H7 (cell line): ENCODE measurements at places on chromosomes 5 and 9.
A peak's percentile ranks its signal among the peaks of the same experiment; 100 is the strongest.

DNA sequence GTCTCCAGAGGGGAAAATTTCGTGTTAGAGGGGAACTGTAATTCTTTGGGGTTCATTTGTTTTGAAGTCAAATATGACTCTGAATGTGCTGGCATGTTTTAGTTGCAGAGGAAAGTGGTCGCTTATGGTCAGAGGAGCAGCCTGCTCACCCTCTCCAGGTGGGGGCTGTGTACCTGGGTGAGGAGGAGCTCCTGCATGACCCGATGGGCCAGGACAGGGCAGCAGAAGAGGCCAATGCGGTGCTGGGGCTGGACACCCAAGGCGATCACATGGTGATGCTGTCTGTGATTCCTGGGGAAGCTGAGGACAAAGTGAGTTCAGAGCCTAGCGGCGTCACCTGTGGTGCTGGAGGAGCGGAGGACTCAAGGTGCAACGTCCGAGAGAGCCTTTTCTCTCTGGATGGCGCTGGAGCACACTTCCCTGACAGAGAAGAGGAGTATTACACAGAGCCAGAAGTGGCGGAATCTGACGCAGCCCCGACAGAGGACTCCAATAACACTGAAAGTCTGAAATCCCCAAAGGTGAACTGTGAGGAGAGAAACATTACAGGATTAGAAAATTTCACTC is 13.5 kb downstream of the TXNDC15 start:
- DNase-seq, result peak; percentile 57

- no peak for DNase-seq
These were observed 9.4 kb downstream of the TSC1 start for GRCh38 chr9:132935026-132935425.

GRCh38 chr5:178098685-178099084 is 14.6 kb upstream of the N4BP3 start:
- DNase-seq, result no peak

GRCh38 chr9:125341566-125341965 is 79.9 kb downstream of the GAPVD1 start:
- no peak for DNase-seq

DNA sequence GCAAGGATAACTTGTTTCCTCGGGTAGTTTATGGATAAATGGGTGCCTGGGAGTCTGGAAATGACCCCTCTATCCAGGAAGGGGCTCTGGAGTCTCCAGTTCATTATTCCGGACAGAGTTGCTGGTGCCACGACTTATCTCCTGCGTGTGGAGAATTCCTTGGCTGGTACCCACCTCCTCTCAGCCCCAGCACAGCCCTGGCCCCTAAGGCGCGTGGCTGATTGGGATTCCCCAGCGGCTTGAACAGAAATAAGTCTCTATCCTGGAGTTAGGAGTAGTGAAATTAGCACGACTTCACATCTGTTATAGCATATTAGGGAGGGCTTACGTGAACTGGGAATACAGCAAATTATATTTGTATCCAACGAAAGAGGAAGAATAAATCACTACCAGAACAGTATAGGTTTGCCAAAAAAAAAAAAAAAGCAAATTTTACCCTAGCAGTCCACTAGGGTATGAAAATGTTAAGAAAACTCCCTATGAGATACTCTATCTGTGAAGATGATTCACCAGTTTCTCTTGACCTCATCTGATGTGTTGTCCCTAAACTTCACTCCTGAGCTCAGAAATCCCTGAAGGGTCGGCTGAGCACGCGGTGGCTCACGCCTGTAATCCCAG is 172.5 kb upstream of the OTULINL start:
- DNase-seq, result no peak

- DNase-seq, result peak; percentile 64
These were observed 911 bp downstream of the ABLIM3 start for GRCh38 chr5:149141957-149142851.

- DNase-seq, result no peak
These were observed 3.0 kb downstream of the BBLN start for GRCh38 chr9:128163027-128163515.

- no peak for DNase-seq
These were observed 10.9 kb downstream of the CNTRL start for GRCh38 chr9:121085661-121086060.
